ENCODE measurements at places on chromosomes 7 and 10.
A peak's percentile ranks its signal among the peaks of the same experiment; 100 is the strongest.

- no peak for DNase-seq
Observed at GRCh38 chr7:50607524-50608125, 42.4 kb upstream of the DDC start.

DNA sequence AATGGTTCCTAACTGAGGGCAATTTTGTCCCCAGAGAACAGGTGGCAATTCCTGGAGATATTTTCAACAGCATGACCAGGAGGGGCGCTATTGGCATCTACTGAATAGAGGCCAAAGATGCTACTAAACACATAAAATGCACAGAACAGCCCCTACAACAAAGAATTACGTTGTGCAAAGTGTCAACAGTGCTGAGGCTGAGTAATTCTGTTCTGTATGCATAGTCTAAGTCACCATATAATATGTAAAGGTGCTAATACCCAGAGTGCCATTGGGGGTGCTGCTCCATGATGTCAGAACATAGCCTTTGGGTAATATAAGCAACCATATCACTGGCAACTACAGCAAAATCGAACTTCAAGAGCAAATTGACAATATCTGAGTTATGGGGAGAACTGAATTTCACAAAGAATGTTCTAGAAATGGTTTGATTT, 213.3 kb upstream of the PHYHIPL start:
- DNase-seq, result no peak

DNA sequence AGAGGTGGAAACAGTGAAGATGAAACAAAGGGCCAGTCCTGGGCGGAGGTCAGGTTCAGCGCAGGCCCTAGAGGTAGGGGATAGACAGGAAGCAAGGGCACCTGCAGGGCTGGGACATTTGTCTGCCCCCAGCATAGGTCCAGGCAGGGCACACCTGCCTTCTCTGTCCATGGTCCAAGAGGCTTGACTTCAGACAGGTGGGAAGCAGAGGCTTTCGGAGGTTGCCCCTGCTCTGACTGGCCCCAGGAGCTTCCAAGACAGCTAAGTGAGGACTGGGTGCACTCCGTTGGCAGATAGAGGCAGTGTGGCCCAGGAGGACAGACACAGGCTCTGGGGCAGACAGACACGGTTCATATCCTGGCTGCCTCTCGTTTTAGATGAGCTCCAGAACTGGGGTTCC, 71.6 kb upstream of the GRB10 start:
- no peak for DNase-seq

- no peak for DNase-seq
Observed at GRCh38 chr7:149864751-149865150, 9.0 kb upstream of the ATP6V0E2 start.

GRCh38 chr7:45515346-45515745, 58.8 kb upstream of the ADCY1 start:
- no peak for DNase-seq

DNA sequence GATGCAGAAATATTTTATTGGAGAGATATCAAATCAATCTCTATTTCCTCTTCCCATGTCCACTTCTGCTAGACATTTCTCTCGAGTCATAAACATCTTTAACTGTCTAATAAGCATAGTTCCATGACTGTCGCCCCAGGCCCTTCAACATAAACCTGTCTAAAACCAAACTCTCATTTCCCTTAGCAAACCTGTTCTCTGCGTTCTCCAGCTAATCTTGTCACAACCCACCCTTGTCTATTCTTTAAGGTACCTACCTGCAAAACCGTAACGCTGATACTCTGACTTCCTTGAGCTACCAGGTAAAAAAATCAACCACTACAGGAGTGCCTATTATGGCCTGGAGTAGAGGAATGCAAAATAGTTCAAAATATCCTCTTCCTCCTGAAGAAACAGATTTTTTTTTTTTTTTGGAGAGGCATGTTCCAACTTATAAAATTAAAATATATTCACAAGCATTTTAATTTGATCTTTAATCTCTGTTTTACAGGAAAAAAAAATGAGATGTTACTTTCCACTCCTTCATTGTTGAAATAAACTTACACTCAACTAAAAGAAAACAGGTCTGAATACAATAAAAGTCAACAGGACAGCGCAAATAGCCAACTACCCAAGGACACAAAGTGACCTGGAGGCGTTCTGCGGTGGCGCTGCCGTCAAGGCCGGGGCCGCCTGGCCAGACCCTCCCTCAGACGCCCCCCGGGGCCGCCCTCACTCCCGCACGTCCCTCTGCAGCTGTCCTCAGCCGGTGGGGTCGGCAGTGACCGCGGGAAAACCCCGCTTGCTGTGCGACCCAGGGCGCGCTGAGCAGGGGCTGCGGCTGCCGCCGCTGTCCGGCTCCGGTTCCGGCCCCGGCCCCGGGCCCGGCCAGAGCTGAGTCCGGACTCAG, 765 bp downstream of the SLC25A40 start:
- peak; percentile 3 for DNase-seq

DNA sequence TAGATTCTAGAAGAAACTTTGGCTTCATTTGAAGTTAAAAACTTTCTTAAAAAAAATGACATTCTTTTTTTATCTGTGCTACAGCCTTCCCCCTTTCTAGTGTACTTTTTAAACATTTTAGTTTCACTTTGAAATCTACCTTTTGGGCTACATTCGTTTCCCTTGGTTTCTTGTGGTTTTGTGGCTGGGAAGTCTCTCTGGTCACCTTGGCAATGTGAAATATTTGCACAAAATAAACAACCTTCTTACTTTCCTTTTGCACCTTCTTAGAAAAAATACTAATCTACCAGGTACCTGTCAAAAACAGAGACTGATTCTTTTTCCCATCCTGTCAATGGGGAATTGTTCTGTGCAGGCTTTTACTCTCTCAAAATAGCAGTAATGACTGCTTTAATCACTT, 350.2 kb downstream of the GATA3 start:
- no peak for DNase-seq

DNA sequence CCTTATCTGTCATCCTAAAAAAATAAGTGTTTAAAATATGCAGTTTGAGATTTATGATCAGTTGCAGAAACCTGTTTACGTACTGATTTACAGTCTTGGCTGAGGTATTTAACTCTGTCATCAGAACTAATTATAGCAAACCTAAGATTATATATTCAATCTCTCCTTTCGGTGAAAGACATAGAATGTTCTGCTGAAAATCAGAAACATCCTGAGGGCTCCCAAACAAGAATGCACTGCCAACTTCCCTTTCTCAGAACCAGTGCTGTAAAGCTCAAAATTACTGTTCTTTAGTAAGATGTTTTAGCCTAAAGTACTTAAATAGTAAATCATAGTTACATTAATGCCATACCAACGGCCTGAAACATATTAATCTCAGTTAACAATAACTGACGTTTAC, 34.3 kb downstream of the FAM204A start:
- DNase-seq, result no peak

GRCh38 chr7:77393261-77393660, 22.9 kb downstream of the GSAP start:
- no peak for DNase-seq

- no peak for DNase-seq
Observed at GRCh38 chr10:25120188-25120587, 54.6 kb upstream of the GPR158 start.

- no peak for DNase-seq
Observed at GRCh38 chr7:24905996-24906770, 73.8 kb downstream of the OSBPL3 start.

DNA sequence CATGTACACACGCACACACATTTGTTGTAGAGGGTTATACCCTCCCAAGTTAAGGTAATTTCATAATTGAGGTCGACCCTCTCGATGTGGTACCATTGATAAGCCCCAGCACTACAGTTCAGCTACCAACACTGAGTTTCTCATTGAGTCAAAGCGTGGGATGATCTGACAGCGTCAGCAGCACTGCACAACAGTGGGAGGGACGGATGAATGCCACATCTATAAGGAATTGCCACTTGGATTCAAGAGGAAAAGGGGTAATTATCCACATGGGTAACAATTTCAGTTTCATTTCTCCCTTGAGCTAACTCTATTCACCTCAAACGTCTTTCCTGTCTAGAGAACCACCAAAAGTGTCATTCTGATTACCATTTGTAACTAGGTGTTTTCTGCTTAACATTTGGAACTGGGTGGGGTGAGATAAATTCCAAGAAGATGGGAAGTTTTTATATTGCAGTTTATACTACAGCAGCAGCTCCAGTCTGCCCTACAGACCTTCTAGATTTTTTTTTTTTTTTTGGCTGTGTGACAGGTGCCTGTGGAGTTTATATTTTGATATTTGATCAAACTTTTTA, 342.9 kb downstream of the AUTS2 start:
- DNase-seq, result no peak

- no peak for DNase-seq
Observed at GRCh38 chr10:126889421-126889820, 15.8 kb upstream of the DOCK1 start.

DNA sequence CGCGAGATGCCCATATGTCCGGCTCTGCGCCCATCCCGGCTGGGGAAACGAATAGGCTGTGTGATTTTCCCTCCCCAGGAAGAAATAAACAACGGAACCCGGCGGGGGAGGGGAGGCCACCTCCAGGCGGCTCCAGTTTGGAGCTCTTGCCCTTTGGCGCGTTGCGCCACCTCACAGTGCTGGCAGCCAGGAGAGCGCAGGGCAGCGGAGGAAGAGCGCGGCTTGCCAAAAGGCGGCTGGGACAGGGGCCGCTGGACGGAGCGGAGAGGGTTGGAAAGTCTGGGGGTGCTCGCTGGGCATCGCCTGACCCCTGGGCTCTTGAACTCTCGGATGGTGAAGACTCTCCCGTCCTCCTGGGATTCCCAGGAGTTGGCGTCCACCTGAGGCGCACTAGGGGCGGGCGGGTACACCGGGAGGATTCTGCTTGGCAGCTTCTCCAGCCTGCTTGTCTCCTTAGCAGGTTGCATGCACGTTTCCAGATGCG, 5.3 kb upstream of the NEUROG3 start:
- no peak for DNase-seq

GRCh38 chr10:3347413-3348182, 175.0 kb upstream of the PITRM1 start:
- no peak for DNase-seq

DNA sequence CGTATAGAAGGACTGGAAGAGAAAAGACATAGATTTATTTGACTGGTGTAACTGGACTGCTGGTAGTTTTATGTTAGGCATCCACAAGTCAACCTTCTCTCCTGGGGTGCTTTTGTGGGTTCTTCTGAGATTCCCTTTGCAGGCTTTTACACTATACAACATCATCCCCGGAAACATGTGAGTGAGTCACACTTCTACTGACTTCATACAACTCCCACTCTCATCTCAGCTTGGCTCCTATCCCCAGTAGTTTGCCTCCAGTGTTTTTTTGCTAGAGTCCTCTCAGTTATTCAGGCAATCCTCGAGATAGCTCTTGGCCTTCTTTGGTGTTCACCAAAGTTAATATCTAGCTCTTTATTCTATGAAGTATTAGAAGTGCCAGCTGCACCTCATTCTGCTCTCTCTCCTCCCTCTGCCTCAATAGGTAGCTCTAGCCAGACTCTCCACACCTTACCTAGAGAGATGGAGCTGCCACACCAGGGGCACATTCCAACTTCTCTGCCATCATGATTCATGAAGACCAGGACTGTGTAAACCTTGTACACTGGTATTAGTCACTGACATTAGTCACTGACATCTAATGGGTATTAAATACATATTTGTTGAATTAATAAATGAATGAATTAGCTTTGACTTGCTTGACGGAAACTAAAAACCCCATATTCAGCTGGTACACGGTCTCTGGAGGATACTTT, 281.9 kb downstream of the PPP1R3A start:
- DNase-seq, result no peak

GRCh38 chr10:124739119-124739921, 4.9 kb downstream of the FAM53B start:
- no peak for DNase-seq

GRCh38 chr10:125555267-125555666, 127.7 kb downstream of the TEX36 start:
- DNase-seq, result no peak

- no peak for DNase-seq
Observed at GRCh38 chr10:118412932-118413331, 70.8 kb upstream of the FAM204A start.

GRCh38 chr7:139118805-139119485, 9.4 kb upstream of the ZC3HAV1 start:
- DNase-seq, result no peak

- DNase-seq, result no peak
Observed at GRCh38 chr7:141664450-141664849, 37.5 kb downstream of the DENND11 start.

DNA sequence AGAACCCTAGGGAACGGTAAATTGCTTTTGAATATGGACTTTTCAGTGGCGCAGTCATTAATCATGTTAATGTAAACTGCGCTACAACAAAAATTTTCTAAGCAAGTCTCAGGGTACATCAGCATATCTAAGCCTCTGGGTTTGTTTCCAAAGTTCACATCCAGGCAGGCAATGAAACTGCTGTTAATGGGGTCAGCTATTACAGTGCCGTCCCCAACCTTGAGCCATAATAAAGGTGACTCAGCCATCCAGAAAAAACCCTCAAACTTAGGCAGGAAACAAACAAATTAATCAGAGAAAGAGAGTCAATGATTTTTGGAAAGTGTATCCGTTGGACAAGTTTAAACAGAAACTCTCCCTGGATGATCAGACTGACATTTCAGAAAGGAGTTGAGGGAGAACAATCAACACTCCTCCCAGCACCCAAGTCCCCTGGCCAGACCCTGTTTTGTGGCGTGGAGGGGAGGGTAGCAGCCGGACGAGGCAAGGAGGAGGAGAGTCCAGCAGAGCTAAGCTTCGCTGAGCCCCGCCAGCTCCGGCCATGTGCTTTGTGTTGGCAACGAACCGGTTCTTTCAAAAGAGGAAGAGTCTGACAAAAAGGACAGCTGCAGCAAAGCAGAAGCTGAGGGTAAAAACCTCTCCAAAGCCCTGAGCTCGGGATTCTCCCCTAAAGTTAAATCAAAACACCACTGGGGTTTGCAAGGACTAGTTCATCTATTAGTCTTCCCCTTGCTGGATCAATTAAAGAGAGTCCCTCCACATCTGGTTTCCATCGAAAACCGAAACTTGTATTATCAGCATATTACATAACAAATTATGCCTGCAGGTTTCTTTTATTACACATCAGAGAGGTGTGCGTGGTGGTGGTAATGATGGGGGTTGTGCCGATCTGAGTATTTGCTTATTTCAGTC, 3.6 kb downstream of the FAM53B start:
- DNase-seq, result peak; percentile 70

DNA sequence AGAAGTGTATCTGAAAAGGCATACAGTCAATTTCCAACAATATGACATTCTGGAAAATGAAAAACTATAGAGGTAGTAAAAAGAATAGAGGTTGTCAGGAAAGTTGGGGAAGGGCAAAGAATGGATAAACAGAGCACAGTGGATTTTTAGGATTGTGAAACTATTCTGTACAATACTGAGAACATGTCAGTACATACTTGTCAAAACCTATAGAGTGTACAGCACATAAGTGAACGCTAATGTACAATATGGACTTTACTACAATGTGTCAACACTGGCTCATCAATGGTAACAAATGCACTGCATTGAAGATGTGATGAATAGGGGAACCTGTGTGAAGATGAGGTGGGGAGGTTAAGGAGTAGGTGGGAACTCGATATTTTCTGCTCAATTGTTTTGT, 483.0 kb upstream of the PFKP start:
- DNase-seq, result no peak

- DNase-seq, result no peak
Observed at GRCh38 chr10:43574906-43575305, 490 bp upstream of the ZNF239 start.

GRCh38 chr7:158378978-158379377, 208.6 kb downstream of the PTPRN2 start:
- no peak for DNase-seq
